Stimulated activated CD4-positive, alpha-beta T cell treated with anti-CD3 and anti-CD28 coated beads, Interleukin-4, amount 100 ng/mL, for 4 hours (primary cell): ENCODE measurements at places on chromosomes 3 and 15.

- DNase-seq = no peak
These were observed 548.0 kb upstream of the CCDC54 start for GRCh38 chr3:106829206-106829605.

DNA sequence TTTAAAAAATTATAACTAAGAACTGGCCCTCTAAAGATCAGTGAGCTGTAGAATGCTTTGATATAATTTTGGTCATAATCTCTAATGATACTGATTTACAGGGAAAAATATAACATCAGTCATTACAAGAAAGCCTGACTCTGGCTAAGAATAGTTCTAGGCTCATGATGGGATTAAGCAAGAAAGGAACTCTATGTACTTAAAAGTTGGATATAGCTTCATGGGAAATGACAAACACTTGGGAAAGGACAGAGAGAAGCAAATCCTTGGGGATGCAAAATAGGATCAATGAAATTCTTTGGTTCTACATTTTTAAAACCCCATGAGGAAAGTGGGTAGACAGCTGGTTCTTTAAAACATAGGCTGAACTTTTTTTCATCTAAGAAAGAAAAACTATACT, 472.7 kb upstream of the NR2F2 start:
- DNase-seq = no peak

- no peak for DNase-seq
These were observed 264.5 kb downstream of the EPHB1 start for GRCh38 chr3:135059580-135059979.

DNA sequence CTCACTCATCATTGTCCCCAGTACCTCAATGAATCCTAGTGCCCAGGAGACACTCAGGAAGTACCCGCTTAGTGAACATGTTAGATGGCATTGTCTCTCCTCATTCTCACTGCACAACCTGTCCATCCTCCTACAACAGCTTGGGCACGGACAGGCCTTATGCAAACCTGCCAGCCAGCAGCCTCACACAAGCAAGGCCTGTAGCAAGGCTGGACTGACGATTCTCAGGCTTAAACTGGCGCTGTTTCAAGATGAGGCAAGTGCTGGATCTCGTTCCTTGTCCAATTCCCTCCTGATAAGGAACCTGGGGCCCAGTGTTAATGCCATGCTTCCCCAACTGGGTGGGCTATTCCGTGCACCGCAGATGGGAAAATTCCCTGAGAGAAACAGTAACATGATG, 59.0 kb downstream of the CDCP1 start:
- no peak for DNase-seq

- DNase-seq = no peak
These were observed 88.2 kb downstream of the FAM43A start for GRCh38 chr3:194773771-194774455.

GRCh38 chr15:62307551-62307950, 142.5 kb upstream of the C2CD4B start:
- DNase-seq = no peak

GRCh38 chr15:98874773-98875172, 132.8 kb downstream of the PGPEP1L start:
- DNase-seq = no peak

DNA sequence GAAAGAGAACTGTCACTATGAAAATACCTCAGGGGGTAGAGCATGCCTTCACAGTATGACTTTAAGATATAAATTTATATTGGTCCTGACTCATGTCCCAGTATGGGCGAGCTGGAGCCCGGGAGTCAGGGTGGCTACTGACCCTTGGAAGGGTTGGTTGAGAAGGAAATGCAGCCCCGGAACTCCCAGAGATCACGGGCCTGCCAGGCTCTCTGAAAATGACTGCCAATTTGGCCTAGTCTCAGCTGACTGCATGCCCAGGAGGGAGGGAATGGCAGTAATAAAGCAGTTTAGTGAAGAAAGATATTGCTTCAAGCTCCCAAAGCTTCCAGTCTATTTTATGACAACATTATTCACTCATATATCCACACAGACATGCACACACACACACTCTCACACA, 299.0 kb downstream of the NR2F2 start:
- DNase-seq = no peak

DNA sequence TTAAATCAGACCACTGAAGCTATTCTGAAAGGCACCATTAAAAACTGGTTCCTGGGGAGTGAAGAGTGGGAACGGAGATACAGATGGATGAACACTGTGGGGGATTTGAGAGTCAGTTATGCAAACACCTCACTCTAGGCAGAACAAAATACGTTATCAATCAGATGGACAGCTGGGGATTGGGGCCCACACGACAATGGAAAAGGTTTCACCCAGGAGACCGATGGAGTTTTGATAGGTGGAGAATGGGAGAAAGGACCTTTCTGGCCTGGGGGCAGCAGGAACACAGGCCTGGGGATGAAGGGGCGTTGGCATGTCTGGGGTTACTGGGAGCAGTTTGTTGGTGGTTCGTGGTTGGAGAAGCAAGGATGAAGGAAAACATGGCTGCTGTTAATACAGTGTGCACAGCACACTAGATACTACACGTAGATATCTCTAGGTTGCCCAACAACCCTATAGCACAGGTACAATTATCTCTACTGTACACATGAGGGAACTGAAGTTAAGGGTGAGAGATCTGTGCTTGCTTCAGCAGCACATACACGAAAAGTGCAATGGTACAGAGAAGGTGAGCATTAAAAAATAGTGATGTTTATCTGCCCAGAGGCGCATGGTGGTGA, 16.5 kb downstream of the ST6GAL1 start:
- DNase-seq = no peak

DNA sequence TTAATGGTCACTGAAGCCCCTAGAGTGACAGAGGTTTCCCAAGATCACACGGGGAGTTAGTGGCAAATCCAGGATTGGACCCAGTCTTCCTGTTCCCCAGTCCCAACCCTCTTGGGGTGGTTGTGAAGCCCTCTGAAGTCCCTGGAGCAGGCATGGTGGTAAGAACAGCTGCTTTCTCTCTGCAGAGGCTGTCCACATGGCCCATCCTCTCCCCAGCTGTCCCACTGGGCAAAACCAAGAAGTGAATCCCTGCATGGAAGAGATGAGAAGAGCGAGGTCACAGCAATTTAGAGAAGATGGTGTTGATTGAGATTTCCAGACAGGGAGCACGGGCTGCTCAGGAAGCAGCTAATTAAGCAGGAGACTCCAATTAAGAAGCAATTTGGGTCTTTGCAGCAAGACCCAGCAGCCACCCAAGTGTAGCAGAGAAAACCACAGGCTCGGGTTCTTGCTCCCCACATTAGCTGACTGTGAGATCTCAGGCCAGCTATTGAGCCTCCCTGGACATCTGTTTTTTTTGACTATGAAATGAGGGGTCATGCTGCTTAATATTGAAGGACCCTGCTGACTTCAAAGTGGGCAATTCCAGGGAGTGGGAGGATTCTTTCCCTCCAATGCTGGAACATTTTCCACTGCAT, 14.8 kb upstream of the HDAC11 start:
- no peak for DNase-seq

DNA sequence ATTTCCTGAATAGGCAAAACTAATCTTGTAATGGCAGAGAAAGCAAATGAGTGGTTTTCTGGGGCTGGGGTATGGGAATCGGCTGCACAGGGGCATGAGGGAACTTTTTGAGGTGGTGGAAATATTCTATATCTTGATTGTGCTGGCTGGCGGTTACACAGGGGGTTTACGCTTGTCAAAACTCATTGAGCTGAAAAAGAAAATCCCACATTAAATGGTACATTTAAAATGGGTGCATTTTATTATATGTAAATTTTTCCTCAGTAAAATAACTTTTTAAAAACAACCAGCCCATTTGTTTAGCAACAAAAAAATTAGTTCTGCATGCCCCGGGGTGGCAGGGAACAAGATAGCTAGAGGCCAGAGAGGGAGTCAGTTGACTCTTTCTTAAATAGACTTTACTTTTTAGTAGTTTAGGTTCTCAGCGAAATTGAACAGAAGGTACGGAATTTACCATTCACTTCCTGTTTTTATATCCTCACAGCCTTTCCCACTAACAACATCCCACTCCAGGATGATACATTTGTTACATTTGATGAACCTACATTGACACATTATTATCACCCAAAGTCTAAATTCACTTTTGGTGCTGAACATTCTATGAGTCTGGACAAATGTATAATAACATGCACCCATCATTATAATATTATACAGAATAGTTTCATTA, 41.2 kb upstream of the BCL2A1 start:
- no peak for DNase-seq

- no peak for DNase-seq
These were observed 1.7 kb downstream of the THSD4 start for GRCh38 chr15:71116942-71117341.

GRCh38 chr15:80736560-80736959, 41.5 kb downstream of the ABHD17C start:
- DNase-seq = no peak
